Kidney capillary endothelial cell (primary cell): ENCODE measurements at places on chromosomes 3 and 15.
A peak's percentile ranks its signal among the peaks of the same experiment; 100 is the strongest.

GRCh38 chr3:27127195-27127594, 242.0 kb downstream of the NEK10 start:
- DNase-seq, result no peak

GRCh38 chr3:66485291-66485968, 15.4 kb downstream of the LRIG1 start:
- DNase-seq, result no peak

DNA sequence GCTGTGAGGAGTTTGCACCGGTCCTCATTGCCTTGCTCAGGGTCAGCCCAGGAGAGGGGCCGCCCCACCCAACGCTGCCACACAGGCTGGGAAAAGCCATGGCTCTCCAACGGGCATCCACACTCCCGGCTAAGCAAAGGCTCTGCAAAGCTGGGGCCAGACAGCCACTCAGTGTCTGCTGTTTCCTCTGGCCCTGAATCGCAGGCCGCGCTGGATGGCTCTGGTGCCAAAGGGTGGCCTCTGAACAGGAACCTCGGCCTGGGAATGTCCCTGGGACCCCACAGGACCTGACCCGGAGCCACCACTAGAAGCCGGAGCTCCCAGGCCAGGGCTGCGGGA, 42.9 kb downstream of the RPN1 start:
- DNase-seq, result no peak

GRCh38 chr3:197125636-197126035, 96.0 kb upstream of the MELTF start:
- DNase-seq, result no peak

DNA sequence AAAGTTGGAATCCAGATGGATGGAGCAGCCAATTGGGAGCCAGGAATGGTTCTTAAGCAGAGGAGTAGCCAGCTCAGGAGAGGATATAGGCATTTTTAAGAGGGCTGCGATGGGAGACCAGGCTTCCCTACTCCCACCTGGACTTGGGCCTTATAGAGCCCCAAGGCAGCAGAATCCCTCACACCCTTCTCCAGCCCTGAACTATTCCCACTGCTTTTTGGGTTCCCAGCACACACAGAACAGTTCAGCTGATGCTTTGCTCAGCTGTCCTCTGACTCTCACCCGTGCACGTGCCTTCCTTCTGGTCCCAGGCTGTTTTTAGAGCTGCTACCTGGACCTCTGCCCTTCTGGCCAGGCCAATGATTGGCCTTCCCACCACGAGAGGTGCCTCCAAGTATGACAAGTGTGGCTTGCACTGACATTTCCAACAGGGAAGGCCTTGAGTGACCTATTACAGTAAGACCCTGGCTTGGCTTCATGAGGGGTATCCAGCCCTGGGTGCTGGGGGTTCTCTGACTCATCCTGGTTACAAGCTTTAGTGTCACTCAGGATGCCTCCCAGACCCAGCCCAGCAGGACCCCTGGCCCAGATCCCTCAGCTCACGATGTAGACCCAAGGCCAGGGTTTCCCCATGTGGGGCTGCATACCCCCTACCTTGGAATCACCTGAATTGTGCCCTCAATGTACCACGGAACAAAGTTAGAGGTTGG, 25.2 kb downstream of the NOX5 start:
- no peak for DNase-seq

GRCh38 chr3:192802957-192803899, 75.9 kb upstream of the FGF12 start:
- peak; percentile 44 for DNase-seq

DNA sequence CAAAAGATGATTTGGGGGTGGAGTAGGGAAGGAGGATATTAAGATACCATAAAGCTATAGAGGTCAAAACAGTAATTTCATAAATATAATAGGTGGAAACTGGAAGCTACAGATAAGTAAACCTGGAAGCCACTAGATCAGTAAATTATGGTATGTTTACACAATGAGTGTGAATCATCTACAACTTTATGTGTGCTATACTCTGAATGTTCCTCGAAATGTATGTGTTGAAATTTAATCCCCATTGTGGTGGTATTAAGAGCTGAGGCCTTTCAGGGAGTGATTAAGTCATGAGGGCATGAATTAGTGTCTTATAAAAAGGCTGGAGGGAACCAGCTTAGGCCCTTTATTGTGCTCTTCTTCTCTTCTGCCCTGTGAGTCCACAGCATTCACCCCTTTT, 25.2 kb downstream of the EOMES start:
- no peak for DNase-seq

DNA sequence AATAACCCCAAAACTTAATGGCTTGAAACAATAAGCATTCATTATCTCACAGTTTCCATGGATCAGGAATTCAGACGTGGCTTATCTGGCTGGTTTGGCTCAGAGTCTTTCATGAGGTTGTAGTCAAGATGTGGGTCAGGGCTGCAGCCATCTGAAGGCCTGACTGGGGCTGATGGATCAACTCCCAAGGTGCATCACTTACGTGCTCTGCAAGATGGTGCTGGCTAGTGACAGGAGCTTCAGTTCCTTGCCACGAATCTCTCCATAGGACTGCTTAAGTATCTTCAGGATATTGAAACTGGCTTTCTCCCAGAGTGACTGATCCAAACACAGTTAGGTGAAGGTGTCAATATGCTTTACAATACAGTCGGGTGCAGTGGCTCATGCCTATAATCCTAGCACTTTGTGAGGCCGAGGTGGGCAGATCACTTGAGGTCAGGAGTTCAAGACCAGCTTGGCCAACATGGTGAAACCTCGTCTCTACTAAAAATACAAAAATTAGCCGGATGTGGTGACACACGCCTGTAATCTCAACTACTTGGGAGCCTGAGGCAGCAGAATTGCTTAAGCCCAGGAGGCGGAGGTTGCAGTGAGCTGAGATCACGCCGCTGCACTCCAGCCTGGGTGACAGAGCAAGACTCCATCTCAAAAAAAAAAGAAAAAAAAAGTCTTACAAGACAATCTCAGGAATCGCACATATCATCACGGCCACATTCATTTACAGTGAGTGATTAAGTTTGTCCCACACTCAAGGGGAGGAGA, 28.5 kb upstream of the PTPRG start:
- DNase-seq, result no peak

- DNase-seq, result no peak
Observed at GRCh38 chr3:80307844-80308243, 540.0 kb upstream of the ROBO1 start.

GRCh38 chr3:98501270-98501669, 3.8 kb downstream of the OR5K2 start:
- DNase-seq, result no peak
